ENCODE measurements at places on chromosomes 5 and 9.

DNA sequence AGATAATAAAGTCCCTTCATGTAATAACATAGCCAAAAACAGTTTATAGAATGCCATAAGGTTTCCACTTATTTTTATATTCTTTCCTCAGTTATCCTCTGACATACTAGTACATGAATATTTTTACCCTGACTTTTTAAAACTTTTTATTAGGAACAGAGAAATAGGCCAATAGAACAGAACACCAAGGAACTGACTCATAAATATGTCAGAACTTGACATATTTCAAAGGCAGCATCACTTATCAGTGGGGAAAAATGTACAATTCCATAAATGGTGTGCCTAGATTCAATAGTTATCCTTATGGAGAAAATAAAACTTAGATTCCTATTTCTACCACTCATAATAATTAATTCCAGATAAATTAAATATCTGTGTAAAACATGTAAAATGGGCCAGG, 9.4 kb downstream of the STARD4 start:
- no peak for ATAC-seq

DNA sequence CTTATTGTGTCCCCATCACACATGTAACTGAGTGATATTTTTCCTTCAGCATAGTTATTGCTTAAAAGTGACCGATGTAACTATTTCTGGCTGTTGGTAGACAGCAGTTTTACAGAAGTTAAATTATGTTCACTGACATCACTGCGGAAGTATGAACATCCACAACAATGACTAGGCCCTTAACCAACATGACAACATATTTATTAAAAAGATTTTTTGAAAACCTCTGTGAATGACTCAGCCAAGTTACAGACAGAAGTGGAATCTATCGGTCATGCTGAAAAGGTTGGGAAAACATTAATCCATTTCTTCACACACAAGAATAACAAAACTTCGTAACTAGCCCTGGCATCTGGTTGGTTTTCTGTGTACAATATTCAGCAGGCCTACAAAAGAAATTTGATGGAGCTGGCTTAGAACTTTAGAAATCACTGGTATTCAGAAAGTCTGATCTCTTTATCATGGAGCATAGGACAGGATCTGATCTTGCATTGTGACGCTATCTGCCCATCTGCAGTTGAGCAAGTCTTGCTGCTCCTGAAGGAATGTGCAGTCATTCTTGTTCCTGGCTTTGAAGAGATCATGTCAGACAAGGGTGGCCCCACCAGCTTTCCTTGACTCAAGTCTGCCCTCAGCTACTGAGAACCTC, 6.5 kb downstream of the GLIS3 start:
- ATAC-seq = no peak

GRCh38 chr5:11084111-11084510, 323.1 kb upstream of the DAP start:
- ATAC-seq = no peak

- no peak for ATAC-seq
Measured at GRCh38 chr5:83447533-83447932, 24.0 kb upstream of the VCAN start.

- ATAC-seq = peak; percentile 28
Measured at GRCh38 chr9:115080242-115080641, 37.7 kb downstream of the TNC start.

DNA sequence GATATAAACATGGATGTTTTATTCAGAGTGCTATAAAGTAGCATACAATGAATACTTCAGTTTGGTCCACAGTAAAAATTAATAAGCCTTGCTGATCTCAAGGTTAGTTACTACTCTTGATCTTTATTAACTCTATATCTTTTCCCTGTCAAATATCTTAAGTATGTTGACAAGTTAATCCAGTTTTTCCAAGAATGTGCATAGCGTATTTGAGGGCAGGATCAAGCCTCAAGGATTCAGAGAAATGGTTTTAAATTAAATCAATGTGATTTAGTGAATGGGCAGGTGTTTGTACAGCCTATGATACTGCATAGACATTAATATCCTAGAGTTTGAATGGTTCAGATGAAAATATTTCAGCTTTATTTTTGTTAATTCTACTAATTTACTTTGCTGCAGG, 20.7 kb downstream of the MATR3 start:
- ATAC-seq = no peak

DNA sequence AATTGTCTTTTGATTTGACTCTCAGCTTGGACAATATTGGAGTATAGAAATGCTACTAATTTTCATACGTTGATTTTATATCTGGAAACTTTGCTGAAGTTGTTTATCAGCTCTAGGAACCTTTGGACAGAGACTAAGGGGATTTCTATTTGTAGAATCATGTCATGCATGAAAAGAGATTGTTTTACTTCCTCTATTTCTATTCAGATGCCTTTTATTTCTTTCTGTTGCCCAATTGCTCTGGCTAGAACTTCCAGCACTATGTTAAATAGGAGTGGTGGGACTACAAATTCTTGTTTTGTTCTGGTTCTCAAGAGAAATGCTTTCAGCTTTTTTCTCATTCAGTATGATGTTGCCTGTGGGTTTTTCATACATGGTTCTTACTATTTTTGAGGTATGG, 112.8 kb upstream of the CDH12 start:
- ATAC-seq = no peak

GRCh38 chr5:134029156-134029555, 24.4 kb upstream of the VDAC1 start:
- ATAC-seq = peak; percentile 49
